ENCODE measurements at places on chromosomes 7 and 10.

- no peak for DNase-seq
Measured at GRCh38 chr10:23316406-23316805, 28.2 kb downstream of the C10orf67 start.

DNA sequence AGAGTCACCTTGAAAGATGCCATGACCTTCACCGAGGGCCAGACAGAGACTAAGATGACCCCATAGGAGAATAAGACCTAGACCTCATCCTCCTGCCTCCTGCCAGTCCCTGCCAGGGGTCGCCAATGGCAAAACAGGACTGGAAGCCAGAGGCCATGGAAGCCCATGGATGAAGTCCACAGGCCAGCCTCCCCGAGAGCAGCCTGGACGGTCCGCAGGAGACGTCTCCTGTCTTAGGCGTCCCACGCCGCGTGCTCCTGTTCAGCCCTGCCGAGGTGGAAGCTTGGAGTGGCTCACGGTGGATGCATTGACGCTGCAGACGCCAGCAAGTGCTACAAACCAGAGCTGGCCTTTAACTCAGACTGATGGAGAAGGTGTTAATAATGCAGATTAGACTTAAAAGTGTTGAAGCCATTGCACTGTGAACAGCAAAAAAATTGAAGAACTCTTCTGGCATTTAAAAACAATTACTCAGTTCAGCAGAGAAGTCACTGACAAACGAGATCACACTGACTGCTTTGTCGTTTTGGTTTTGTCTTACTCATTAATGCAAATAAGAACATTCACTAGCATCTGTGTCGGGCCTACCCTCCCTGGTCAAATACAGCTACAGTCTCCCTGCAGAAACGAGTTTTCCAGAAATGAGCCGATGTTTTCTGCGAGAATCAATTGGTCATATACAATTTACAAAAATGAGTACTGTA lies 38.1 kb upstream of the FAM20C start:
- DNase-seq, result no peak

DNA sequence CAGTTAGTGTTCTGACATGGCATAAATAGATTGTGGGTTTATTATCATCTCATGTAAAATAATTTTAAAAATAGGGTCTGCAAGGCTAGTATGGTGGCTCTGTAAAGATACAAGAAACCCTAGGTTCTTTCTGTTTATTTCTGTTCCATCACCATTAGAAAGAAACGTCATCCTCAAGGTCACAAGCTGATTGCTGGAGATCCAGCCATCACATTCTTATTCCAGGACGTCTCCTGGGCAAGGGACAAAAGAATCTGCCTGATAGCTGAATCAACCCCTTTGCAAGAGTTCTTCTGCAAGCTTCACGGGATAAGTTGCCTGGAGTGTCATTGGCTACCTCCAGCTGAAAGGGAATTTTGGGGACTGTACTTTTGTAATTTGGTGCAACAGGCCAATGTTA lies 184.4 kb downstream of the CAMK1D start:
- no peak for DNase-seq

- no peak for DNase-seq
Measured at GRCh38 chr10:112967200-112967599, 17.2 kb downstream of the TCF7L2 start.

DNA sequence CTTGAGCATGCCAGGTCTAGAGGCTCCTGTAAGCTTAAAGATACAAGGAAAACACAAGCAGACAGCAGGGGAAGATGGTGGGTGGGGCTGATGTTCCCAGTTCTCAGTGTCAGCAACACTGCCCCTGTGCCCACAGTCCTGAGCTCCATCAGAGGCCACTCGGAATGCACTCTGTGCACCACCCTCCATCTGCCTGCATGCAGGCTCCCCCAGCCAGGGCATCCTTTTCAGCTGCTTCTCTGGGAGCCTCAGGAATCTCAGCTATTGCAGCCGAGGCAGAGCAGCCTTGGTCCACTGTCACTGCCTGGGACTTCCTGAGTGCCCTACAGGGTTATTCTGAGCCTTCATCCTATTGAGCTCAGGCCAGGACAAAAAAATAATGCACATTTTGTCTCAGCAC lies 22.2 kb downstream of the LBX1 start:
- no peak for DNase-seq

- no peak for DNase-seq
Measured at GRCh38 chr10:72574636-72575035, 51.2 kb downstream of the MICU1 start.

DNA sequence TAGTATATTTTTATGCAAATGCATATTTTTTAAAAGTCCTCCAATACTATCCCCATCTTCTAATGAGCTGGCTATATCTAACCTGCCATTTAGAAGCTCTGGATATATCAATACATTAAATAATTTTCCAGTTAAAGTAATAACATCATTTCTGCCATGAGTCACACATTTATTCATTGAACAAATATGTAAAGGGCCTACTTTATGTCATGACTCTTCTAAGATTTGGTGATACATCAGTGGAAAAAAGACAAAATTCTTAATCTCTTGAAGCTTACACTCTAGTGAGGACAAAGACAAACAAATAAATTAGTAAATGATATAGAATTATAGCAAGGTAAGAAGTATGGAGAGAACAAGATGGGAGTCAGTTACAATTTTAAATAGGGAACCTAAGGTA lies 716.8 kb upstream of the LRRTM3 start:
- no peak for DNase-seq

- DNase-seq, result no peak
Measured at GRCh38 chr10:55653531-55653930, 707.5 kb downstream of the ZWINT start.

- no peak for DNase-seq
Measured at GRCh38 chr10:110613341-110613995, 30.7 kb upstream of the RBM20 start.

GRCh38 chr10:75021379-75022249 lies 89.8 kb upstream of the SAMD8 start:
- DNase-seq, result no peak

GRCh38 chr10:86188796-86189558 lies 177.6 kb downstream of the GRID1 start:
- DNase-seq, result no peak

- no peak for DNase-seq
Measured at GRCh38 chr7:142443216-142444010, 185.6 kb upstream of the PRSS58 start.

DNA sequence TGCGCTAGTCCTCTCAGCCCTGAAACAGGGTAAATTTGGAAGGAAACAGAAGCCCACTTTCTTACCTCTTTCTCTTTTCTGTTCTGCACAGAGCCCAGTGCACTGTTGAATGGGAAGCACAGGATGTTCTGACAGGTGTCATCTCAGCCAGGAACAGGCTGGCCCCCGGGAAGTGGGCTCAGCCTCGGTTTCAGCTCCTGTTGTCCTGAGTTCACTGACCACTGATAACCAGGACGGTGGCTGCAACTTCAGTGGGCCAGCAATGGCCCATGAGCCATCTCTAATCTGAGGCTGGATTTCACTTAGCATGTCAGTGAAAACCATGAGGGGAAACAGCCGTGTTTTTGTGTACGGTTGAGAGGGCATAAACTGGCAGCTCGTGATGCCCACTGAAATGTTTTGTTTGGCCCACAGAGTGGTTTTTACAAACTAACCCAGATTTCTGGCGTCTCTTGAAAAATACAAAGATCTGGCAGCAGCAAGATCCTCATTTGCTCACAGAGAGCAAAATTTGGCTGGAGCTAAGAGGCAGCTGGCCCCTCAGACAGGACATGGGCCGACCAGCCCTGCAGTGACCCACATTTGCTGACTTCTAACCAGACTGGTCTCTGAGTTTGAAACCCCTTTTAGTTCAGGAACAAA lies 455.9 kb downstream of the PAXIP1 start:
- DNase-seq, result no peak

GRCh38 chr10:34526758-34527730 lies 288.1 kb downstream of the PARD3 start:
- no peak for DNase-seq

DNA sequence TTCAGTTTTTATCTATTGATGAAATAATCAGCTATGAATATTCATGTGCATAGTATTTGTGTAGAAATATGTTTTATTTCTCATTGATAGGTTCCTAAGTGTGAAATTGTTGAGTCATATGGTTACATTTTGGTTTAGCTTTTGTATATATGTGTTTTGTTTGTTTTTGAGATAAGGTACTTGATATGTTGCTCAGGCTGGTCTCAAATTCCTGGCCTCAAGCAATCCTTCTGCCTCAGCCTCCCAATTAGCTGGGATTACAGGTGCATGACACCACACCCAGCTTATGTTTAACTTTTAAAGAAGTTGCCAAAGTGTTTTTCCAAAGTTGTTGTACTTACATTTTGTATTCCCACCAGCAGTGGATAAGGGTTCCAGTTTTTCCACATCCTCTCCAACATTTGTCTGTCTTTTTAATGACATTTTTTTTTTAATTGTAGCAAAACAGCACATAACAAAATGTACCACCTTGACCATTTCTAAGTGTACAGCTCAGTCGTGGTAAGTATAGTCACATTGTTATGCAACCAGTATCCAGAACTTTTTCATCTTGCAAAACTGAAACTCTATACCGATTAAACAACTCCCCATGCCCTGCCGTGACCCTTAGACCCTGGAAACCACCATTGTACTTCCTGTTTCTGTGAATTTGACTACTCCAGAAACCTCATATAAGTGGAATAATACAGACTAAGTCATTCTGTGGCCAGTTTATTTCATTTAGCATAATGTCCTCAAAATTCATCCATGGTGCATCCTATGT lies 12.6 kb upstream of the UBE2D1 start:
- DNase-seq, result no peak

- no peak for DNase-seq
Measured at GRCh38 chr10:86312701-86313270, 53.8 kb downstream of the GRID1 start.

GRCh38 chr7:69603937-69604494 lies 5.7 kb downstream of the AUTS2 start:
- DNase-seq, result no peak

- DNase-seq, result no peak
Measured at GRCh38 chr10:7488418-7488829, 77.6 kb upstream of the SFMBT2 start.

DNA sequence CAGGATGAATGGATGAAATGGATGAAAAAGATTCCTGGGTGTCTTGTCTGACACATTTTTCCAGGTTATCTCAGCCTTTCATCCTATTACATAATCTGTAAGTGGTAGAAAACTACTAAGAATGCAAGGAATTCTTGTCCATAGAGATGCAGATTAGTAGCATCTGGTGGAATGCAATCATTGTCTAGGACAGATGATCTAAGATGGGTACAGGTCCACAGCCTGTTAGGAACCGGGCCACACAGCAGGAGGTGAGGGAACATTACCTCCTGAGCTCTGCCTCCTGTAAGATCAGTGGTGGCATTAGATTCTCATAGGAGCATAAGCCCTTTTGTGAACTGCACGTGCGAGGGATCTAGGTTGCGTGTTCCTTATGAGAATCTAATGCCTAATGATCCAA lies 225.0 kb downstream of the CALN1 start:
- no peak for DNase-seq

GRCh38 chr10:81021428-81022129 lies 483.9 kb downstream of the SH2D4B start:
- no peak for DNase-seq

GRCh38 chr10:77932016-77932715 lies 5.6 kb upstream of the DLG5 start:
- DNase-seq, result no peak

DNA sequence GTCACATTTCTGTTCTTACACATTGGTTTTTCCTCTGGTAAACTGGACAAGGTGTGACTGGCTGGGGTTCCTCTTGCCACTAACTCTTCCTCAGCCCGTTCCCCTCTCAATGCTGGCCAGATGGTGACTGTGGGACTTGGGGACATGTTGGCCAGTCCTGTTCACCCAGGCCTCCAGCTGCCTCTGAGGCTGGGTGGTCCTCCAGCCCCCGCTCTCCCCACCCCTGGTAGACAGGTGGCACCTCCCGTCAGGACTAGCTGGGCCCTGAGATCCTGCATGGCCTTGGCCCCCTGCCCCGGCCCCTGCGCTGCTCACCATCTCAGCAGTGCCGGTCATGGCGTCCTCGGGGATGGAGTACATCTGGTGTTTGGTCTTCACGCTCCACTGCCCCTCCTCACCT lies 10.8 kb upstream of the MYL7 start:
- DNase-seq, result no peak

GRCh38 chr7:39400836-39401235 lies 165.4 kb upstream of the YAE1 start:
- no peak for DNase-seq

DNA sequence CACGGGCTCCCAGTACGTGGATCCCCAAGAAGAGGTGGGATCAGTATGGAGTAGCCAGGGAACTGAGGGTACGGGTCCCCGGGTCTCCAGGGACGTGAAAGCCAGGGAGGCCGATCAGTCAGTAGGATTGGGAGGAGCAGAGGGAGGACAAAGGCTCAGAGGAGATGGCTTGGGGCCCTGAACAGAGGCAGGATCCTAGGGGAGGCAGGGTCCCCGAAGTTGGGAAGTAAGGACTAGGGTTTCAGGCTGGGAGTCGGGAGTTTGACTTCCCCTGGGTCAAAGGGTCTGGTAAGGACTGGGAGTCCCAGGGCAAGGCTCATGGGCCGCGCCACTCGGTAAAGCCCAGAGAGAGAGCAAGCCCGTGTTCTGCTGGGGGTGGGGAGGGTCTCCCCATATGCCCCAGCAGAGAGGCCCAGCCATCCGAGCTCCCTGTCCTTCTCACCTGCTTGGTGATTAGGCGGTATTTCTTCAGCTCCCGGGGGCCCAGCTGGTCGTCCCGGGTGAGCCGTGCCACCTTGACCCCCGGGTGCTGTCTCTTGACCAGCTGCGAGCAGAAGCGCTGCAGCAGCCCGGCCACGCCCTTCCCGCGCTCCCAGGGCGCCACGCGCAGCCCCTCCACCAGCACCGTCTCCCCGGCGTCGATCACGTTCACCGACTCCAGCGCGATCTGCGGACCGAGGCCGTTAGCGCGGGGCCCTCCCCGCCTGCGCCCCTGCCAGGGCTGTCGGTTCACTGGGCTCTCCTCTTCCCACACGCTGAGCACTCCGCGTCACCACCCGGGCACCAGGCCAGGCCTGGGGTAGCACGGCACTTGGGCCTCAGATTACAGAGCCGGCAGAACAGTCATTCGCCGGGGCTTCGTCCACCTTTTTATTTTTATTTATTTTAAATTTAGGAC lies 7.0 kb downstream of the NAT16 start:
- DNase-seq, result no peak

DNA sequence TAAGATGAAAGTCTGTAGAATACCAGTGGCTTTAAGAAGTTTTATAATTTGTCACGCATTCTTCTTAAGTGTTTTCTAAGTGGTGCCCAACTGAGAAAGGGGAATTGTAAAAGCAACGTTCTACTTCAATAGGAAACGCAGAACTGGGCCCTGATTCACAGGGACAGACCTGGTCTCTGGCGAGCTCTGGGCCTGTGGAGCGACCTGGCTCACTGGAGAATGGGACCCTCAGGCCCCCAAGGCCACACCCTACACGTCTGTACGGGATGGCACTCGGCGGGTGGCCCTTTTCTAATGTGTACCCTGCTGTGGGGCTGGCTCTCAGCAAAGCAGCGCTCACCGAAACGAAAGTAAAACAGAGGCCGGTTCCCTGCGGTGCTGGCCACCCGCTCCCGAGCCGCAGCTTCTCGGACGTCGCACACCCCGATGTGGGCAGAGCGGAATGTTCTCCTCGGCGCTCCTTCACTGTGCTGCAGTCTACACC lies 205.0 kb downstream of the DIP2C start:
- no peak for DNase-seq
